ENCODE measurements at places on chromosomes 6 and 20. TPM values are rescaled to one million over a fixed set of nuclear protein-coding genes. Genes with fewer than 3 reads are reported as not detected.

The ACTL10 gene
- 2.5 TPM for total RNA-seq

The ZNF311 gene
- not detected for total RNA-seq

The PNLDC1 gene
- not detected for total RNA-seq

DNA sequence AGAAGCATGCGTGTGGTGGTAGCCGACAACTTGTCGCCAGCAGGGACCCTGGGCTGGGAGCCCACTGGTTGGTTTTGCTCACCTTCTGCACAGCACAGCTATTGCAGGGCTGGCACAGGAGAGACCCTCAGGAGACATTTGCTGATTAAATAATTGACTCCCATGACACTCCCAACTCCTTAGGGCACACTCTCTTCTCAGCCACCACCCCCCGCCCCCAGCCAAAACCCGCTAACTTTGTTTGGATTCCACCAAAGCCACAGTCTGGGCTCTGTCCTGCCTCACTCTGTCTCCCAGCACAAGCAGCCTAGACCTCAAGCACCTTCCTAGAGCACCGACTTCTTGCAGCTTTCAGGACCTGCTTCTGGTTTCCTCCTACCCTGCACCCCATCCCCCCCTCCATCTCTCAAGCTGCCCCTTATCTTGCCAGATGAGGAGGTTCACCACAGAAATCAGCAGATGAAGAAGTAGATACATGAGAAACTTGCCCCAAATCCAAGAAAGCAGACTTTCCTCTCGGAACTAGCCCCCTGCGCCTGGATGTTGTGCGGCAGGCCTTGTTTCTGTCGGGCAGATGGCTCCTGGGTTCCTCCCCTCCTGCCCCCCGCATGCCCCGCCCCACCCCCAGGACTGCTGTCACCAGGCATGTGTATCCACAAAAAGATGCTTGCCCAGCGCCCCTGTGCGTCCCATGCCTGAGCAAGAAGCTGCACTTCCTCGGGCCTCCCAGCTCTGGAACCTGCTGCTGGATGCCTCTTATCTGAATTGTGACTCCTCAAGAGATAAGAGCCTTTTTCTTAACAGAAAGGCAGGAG is 35.0 kb upstream of the CD93 start:
- H3K27ac ChIP-seq: no peak overlapping the region
- no peak overlapping the region for H3K4me3 ChIP-seq
- no peaks in the 10 kb centered on the region for H3K4me1 ChIP-seq
- no peaks in the 10 kb centered on the region for H3K36me3 ChIP-seq

- no peaks in the 10 kb centered on the region for H3K4me1 ChIP-seq
- no peaks in the 10 kb centered on the region for H3K36me3 ChIP-seq
- peak overlapping the region; percentile 91 for H3K27ac ChIP-seq
- peak overlapping the region; percentile 62 for H3K4me3 ChIP-seq
- H3K27me3 ChIP-seq: no peaks in the 10 kb centered on the region
- DNase-seq: no peak
Measured at GRCh38 chr6:83860359-83860755, 868 bp downstream of the CYB5R4 start.

DNA sequence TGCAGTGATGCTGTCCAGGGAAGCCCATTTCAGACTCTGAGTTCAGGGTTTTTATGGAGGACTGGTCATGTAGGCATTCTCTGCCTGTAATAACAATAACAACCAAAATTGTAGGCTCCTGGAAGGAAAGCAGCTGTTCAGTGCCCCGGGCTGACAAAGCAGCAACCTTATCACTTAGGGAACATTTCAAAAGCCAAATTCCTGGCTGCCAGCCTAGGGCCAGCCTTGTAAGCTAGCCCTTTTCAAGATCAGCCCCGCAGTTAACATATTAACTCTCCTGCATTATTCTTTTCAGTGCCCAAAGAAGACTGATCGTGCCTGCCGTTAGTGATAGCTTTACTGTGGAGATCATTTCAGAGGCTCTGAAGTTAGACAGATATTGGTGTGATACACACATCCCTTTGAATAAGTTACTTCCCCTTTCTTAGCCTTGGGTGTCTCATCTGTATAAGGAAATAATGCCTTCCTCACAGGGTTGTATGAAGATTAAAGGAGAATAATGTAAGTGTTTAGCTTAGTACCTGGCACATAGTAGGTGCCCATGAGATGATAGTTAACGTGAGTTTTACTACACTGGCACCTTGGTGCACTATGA is 44.1 kb downstream of the CTNNBL1 start:
- no peak overlapping the region for H3K4me3 ChIP-seq
- no peak for DNase-seq
- no peak overlapping the region for H3K27ac ChIP-seq
- H3K27me3 ChIP-seq: no peaks in the 10 kb centered on the region
- H3K36me3 ChIP-seq: no peaks in the 10 kb centered on the region

DNA sequence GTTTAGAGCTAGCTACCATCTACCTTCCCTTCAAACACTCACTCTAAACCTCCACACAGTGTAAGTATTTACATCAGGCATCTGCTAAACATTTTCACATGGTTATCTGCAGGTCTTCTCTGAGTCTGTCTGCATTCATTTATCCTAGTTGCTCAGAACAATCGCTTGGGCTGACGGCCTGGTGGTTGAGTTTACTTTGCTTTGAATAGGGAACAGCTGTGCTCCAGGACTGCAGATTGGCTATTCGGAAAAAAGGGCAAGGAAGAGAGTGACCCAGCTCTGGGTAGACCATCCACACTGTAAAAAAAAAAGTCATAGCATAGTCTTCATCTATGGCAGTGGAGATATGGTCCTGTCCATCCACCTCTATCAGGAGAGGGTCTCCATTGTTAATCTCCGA is 115.3 kb upstream of the ESR1 start:
- H3K4me3 ChIP-seq: no peak overlapping the region
- H3K4me1 ChIP-seq: no peaks in the 10 kb centered on the region
- no peaks in the 10 kb centered on the region for H3K27me3 ChIP-seq
- DNase-seq: no peak
- H3K27ac ChIP-seq: no peak overlapping the region

DNA sequence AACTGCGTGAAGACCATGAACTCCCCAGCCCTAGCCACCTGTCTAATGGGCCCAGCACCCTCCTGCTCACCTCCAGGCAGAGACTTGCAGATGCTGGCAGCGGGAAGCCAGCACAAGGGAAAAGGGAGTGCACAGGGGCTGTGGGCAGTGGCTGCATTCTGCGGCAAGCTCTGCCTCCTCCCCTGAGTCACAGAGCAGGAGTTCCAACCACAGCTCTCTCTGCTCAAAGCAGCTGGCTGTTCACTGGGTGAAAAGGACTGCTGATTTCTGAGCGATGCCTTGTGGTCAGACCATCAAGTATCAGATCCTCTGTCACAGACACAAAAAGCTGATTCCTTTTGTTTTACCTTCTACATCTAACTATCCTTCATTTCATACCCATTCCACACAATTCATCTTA is 10.5 kb downstream of the NKX2-2 start:
- H3K4me3 ChIP-seq: no peak overlapping the region
- H3K4me1 ChIP-seq: no peaks in the 10 kb centered on the region

DNA sequence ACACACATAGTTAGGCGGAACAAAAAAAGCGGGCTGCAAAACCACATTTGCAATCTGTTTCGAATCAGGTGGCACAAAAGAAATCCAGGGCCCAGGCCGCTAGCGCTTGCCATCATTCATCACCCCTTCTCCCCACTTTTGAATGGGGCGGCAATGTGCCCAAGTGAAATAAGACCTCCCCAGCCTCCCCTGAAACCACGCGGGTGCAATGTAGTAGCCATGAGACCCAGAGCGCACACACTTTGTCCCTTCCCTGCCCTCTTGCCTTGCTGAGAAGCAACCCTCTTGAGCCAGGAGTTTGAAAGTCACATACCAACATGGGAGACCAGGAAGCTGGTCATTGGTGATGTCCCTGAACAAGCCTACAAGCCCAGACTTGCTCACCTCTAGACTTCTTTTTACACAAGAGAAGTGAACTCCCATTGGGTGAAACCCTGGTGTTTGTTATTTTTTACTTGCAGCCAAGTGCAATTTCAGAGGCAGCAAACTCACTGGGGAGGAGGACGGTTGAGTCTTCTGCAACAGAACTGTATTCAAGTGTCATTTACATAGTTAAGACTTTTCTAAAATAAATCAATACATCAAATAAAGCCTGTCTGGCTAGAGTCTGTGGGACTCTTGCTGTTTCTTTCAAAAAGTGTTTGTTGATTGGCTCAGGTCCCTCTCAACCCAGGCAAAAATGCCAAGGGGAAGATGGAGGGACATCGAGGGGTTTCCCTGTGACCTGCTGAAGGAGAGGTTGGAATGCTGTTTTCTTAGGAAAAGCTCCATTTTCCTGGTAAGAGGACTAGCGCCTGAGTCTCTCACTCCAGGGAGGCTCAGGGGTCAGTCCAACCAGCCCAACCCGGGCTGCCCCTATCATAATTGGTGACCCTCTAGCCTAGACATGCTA is 138.1 kb upstream of the PTPN1 start:
- H3K27me3 ChIP-seq: no peaks in the 10 kb centered on the region
- DNase-seq: no peak
- no peak overlapping the region for H3K27ac ChIP-seq
- no peaks in the 10 kb centered on the region for H3K36me3 ChIP-seq
- no peaks in the 10 kb centered on the region for H3K4me1 ChIP-seq

- H3K4me1 ChIP-seq: no peaks in the 10 kb centered on the region
- no peak overlapping the region for H3K27ac ChIP-seq
- no peak overlapping the region for H3K4me3 ChIP-seq
- DNase-seq: no peak
Measured at GRCh38 chr6:167568407-167569024, 243.6 kb downstream of the TTLL2 start.

Measured in Peyer's patch (tissue), 4 donors.